Panc1 (cell line): ENCODE measurements at places on chromosomes 6 and 20.

GRCh38 chr6:24643920-24644319, 2.1 kb downstream of the KIAA0319 start:
- no peak for DNase-seq

DNA sequence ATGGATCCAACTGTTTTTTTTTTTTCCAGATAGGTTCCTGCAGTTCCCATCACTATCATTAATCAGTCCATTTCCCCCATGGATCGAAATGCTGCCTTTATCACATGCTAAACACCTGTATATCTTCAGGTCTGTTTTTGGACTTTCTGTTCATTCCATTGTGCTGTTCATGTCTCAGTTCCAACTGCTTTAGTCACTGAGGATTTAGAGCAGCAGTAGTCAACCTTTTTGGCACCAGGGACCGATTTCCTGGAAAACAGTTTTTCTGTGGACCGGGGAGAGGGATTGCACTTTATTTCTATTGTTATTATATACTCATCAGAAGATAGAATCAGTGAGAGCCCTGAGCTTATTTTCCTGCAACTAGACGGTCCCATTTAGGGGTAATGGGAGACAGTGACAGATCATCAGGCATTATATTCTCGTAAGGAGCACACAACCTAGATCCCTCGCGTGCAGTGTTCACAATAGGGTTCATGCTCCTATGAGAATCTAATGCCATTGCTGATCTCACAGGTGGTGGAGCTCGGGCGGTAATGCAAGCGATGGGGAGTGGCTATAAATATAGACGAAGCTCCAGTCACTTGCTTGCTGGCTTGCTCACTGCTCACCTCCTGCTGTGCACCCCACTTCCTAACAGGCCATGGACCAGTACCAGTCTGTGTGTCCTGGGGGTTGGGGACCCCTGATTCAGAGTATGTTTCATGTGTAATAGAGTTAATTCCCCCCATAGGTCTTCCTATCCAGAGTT, 46.0 kb downstream of the CAP2 start:
- no peak for DNase-seq

DNA sequence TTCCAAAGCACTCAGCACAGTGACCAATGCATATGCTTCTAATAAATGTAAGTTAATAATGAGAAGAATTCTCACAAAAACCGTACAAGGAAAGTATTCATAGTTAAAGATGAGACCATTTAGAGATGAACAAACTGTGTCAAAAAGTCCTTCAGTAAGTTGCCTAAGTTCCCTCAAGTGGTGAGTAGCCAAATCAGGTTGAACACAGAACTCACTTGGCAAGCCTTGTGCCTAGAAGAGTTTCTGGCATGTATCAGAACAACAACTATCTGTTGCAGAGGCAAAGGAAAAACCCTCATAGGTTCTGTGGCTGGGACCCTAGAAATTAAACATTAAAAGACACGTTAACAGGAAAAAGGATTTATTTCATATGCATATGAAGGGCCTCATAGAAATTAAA, 129.6 kb upstream of the DOK5 start:
- DNase-seq = no peak

- DNase-seq = peak; percentile 24
Observed at GRCh38 chr6:12403201-12403826, 113.2 kb downstream of the EDN1 start.

DNA sequence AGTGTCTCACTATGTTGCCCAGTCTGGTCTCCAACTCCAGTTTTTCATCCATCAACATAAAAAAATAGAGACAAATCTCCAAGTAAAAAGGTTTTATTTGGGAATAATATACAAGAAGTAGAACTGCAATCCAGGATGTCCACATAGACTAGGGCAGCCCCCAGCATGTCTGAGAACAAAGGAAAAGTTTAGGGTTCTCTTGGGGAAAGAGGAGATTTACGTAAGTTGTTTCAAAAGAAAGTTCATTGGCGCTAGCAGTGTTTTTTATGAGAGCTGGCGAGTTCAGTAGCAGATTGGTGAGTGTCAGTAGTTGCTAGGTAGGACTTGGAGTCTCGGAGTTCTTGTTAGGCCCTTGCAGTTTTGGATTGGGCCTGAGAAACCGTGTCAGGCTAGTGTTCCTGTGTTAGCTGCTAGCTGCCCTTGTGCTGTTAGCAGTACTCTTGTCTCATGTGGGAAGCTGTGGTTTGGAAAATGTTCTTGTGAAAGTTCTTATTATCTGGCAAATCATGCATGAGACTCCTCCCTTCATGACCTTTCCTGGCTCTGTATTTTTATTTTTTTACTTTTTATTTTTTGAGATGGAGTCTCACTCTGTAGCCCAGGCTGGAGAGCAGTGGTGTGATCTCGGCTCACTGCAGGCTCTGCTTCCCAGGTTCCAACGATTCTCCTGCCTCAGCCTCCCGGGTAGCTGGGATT, 24.7 kb downstream of the TTLL9 start:
- peak; percentile 36 for DNase-seq

- no peak for DNase-seq
Observed at GRCh38 chr6:89530982-89531381, 98.0 kb downstream of the ANKRD6 start.

DNA sequence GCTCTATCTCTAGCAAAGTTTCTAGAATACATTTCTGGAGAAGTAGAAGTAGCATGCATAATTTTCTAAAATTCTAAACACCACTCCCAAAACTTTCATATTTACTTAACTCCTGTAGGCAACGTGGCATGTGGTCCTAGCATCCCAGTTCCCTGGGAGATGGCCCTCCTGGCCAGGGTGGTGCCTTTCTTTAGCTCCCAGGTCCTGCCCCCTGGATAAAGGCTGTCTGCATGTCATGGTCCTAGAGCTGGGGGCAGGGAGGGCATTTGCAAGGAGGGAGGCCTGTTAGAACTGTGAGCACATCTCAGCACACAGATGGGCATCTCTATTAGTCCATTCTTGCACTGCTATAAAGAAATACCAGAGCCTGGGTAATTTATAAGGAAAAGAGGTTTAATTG, 485.6 kb upstream of the SULF2 start:
- DNase-seq = no peak

DNA sequence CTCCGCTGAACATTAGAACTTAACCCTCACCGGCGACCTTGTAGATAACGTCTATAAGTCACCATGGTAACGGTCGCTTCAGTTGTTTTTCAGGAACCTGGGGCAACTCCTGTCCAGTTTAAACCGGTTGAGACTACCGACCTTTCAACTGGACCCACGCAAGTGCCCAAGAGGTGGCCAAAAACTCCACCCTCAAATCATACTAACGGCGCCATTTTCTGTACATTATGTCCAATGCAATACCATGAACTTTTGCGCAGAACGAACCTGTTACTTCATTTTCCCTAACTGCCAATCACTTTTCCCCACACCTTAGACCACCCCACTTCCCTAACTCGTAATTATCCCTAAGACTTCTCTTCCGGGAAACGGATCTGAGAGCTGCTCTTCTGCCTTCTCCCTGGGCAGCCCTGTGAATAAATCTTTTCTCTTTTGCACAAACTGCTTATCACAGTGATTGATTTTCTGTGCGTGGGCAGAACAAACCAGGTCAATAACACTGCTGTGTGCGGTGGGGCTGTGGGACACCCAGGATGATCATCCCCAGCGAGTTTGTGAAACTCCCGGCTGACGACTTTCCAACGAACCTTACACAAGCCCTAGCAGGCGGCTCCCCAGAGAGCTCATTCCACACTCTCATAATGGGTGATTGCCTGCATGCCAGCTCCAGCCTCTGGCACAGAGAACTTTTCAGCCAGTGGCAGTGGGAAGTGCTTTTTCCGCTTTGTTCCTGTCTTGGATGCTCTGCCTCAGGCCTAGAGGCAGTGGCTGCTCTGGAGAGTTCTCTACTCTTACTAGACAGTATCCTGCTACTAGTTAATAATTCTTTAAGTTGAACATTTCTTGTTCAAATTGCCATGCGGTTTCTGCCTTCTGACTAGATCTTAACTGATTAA, 28.6 kb downstream of the GPX5 start:
- DNase-seq = no peak

DNA sequence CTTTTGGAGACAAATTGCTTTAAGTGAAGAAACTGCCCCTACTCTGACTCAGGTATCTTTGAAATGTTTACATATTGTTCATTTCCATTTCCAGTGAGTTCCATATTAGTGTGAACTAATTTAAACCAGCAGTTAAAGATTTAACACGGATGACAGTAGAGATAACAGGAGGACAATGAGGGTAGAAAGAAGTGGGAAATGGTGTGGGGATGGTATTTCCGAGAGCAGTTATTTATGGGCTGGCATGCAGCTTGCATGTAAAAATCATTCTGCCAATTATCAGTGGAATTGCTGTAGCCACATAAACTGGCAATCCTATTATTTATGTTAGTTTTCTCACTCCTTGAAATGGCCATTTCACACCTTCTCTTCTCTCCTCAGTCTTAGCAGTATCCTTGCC, 8.6 kb upstream of the ADGRF5 start:
- no peak for DNase-seq

GRCh38 chr6:131366223-131366622, 206.8 kb upstream of the ARG1 start:
- DNase-seq = no peak

- no peak for DNase-seq
Observed at GRCh38 chr6:7541175-7542064, at the start of gene DSP. DSP (plus strand) TSS chr6:7541671; CDS start chr6:7541916, 245 bp downstream.

- no peak for DNase-seq
Observed at GRCh38 chr20:14889496-14890255, 552.3 kb upstream of the FLRT3 start.

DNA sequence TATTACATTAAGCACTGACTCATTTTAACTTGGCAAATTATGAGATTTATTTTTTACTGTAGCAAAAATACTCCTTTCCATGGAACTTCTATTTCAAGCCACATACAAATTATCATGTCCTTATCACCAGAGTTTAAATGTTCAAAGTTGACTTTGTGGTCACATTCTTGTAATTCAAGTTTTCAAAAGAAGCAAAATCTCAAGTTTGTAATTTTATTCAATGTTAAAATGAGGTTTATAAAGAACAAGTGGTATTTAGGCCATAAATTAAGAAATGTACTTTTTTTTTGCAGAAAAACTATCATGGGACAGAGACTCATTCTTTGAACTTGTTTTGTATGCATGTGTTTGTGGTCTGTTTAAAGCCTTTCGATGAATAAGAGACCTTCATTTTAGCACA, 811.5 kb downstream of the TENT5A start:
- DNase-seq = no peak

GRCh38 chr6:3088446-3088845, 20.2 kb downstream of the RIPK1 start:
- no peak for DNase-seq

DNA sequence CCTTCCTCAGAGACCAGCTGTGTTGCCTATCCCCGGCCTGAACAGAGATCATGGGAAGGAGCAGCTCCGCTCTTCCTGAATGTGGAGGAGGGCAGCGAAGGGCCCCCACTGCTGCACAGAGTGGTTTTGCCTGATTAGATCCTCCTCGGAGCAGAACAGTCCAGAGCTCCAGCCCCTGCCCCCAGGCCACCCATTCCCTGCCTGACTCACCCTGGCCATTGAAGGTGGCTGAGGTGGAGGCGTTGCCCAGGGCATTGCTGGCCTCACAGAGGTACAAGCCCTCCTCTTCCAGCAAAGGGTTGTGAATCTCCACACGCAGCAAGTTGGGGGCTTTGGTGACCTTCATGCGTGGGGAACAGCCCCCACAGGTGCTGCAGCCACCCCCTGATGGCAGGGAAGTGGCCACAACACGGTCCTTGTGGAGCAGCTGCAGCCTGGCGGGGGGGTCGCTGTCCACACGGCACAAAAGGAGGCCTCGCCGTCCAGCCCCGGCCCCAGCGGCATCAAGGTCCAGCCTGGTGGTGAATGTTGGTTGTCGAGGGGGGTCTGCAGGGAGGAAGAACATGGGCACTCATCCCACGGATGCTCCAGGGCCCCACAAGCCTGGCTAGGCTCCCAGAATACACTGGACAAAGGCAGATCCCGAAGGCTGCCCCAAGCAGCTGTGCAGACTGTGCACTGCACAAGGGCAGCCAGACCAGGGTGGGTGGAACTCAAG, 14.7 kb downstream of the SIGLEC1 start:
- no peak for DNase-seq

DNA sequence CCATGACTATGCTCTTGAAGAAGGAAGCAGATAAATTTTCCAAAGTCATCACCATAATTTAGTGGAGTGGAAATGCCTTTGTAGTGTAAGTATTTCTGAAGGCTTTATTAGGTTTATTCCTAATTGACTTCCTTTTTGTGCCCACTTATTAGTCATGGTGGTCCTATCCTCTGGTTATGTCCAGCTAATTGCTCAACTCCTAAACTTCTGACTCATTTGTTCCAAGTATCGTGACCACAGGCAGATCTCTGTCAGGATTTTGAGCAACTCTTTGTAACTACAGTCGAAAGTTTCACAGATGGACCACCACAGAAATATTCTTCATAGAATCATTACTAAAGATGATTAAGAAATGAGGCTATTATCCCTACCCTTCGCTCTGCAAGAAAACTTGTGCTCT, 315.6 kb upstream of the PTCHD4 start:
- DNase-seq = no peak

DNA sequence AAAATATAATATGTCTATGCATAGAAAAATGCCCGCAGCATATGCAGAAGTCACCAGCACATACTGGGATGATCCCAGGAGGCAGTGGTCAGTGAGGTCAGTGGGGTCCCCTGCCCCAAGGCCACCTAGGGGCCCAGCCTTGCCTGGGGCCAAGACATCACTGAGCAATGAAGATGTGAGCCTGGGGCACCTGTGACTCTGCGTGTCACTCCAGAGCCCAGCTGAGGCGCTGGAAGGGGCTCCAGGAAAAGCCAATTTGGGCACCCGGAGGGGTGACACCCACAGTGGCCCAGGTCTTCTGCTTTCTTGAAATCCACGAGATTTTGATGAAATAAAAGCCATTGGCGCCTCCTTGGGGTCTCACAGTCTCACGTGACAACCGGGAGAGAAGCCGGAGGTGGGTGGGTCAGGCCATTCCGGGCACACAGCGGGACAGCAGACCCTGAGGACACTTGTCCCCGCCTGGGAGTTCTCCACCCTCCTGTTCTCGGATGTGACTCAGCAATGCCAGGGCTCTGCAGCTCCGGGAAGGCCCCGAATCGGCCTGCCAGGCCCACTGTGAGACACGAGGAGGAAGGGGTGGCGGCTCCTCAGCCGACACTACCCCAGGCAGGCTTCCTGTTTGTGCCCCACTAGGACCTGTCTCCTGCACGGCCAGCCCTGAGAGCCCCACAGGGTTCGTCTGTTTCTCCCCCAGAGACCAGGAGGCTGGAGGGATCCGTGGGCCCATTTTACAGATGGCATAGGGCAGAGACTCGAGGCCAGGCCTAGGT, 24.4 kb upstream of the SLCO4A1 start:
- DNase-seq = no peak

GRCh38 chr6:15389765-15390723, 144.2 kb downstream of the JARID2 start:
- DNase-seq = peak; percentile 17

- no peak for DNase-seq
Observed at GRCh38 chr6:41071501-41071922, 644 bp downstream of the OARD1 start.

DNA sequence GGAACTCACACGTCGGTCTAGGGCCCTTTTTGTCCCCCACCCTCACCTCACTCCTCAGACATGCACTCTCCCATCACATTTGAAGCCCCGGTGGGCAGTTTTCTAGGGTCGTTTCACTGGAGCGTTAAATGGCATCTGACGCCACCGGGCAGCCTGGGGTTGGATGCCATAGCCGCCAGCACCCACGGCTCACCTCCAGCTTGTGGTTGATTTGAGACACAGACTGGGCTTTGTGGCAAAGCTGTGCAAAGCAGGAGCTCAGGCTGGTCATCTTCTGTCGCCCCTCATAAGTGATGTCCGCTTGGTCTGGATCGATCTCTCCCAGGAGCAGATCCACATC, 530 bp downstream of the GOPC start:
- no peak for DNase-seq
